ENCODE measurements at places on chromosomes 13 and 19.

DNA sequence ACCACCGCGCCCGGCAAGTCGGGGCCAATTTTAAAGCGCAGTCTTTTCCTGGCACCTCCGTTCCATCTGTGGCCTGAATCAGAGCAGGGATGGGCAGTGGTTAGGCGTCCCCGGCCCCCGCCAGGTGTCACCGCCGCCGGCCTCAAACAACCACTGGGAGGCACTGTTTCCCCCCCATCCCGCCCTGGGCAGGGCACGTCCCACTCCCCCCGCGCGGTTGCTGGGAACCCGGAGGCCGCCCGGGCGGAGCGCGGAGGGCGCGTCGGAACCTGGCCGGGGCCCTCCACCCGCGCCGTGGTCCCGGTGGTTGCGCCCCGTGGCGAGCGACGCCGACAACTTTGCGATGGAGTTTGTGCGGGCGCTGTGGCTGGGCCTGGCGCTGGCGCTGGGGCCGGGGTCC lies at the start of gene GRIN3B:
Gene GRIN3B (plus strand): TSS at position 325 of the 400 bp plus-strand sequence. CDS start 19 bp downstream, at position 344.
- no peak for DNase-seq

- DNase-seq = no peak
These were observed 16.1 kb upstream of the BCL3 start for GRCh38 chr19:44732235-44733014.

- no peak for DNase-seq
These were observed 12.3 kb downstream of the TSSK6 start for GRCh38 chr19:19502808-19503602.

DNA sequence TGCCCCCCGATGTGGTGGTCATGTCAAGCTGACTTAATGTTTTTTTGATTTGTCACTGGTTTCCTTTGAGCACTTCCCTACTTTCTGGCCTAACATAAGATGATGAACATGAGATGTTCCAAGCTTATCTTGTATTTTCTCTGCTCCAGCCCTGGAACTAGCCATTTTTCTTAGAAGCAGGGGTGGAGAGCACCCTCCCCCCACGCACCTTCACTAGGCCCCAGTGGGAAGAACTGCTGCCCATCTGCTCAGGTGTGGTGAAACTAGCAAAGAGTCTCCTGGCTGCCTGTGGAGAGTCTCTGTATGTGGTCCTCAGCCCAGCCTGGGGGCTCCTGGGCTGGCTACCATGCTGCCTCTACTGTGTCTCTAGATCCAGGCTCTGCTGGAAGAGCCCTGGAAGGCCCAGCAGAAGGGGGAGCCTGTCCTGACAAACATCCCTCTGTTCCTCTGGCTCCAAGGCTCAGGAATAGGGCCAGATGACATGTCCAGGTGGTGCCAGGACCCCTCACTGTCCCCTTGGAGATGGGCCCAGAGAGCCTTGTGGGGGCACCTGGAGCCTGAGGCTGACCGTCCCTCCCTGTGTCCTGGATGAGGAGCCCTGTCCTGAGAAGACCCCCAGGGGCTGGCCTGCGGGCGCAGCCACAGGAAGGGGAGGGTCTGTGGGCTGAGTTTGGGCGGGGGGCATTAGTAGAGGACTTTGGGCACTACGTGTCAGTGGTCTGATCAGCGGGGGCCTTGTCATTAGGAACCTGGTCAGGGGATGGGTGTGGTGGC lies 4.8 kb upstream of the ZNF14 start:
- no peak for DNase-seq

- no peak for DNase-seq
These were observed 2.6 kb downstream of the FGF9 start for GRCh38 chr13:21673539-21673788.

- no peak for DNase-seq
These were observed 829 bp downstream of the KCNC3 start for GRCh38 chr19:50328224-50328872.

DNA sequence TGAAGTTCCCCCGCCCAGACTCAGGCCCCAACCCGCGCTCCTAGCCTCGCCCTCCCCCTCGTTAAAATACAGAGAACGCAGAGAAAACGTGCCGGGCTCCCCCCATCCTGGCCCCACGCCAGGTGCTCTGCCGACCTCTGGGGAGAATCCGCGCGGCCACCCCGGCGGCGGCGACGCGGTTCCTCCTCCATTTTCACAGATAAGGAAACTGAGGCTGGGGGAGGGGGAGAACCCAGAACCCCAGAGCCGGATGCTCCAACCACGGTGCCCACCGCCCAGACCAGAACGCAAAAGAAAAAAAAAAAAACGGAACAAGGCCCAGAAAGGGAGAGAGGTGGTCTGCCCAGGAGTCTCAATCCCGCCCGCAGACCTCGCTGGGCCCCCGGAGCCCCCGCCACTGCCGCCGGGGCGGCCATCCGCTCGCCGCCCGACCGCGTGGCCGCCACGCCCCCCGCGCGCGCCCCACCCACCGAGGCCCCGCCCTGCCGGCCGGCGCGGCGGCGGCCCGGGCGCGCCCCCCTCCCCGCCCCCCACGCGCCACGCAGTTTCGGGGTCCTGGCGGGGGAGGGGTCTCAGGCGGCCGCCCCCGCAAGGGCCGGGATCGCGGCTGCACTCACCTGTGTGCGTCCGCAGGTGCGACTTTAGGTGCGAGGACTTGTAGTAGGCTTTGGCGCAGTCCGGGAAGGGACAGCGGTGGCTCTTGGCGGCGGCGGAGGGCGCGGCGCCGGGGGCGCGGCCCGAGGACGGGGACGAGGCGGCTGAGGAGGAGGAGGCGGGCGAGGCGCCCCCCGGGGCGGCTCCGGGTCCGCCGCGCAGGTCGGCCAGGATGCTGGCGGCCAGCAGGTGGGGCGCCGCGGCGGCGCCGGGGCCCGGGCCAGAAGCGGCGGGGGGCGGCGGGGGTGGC lies 703 bp downstream of the KLF16 start:
- DNase-seq = no peak

DNA sequence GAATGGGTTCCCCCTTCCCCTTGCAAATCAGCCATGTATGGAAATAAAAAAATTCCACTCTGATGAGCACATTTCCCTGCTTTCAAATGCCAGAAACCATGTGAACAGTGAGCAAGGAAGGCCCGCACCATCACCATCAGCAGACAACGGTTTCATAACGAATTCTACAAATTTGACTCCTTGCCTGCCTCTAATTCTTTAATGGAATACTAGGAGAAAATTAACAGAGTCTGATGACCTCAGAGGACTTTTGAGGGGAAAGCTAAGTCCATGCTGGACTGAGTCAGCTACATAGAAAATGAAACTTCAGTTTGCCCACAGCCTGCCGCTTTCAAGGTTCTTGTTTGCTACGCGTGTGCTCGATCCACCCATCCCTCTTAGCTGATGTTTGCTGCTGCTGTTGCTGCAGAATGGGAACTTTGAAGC lies 46.7 kb upstream of the KL start:
- DNase-seq = peak; percentile 45

DNA sequence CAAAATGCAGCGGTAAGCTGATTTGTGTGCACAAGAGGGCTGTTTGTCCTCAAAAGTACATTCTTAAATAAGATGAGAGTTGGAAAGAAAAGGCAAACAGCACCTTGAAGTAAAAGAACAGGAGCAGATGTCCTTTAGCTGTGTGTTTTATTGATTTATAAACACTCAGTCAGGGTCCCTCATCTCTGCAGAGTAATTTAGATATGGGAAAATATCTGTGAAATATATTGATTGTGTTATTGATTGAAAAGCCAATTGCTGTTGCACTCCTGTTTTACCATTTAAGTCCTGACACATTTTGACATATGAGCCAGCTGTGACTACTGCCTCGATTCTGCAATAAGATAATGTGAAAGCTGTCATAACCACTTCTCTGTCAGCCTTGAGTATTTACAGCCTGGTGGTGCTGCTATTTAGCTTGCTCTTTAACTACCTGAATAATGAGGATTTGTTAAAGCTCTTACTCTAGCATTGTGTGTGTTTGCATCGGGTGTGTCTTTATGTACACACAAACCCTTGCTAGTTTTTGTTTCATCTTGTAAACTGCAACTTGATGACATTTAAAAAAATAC lies 550.1 kb downstream of the DACH1 start:
- no peak for DNase-seq

GRCh38 chr19:18558604-18559003 lies 934 bp downstream of the KXD1 start:
- DNase-seq = no peak

DNA sequence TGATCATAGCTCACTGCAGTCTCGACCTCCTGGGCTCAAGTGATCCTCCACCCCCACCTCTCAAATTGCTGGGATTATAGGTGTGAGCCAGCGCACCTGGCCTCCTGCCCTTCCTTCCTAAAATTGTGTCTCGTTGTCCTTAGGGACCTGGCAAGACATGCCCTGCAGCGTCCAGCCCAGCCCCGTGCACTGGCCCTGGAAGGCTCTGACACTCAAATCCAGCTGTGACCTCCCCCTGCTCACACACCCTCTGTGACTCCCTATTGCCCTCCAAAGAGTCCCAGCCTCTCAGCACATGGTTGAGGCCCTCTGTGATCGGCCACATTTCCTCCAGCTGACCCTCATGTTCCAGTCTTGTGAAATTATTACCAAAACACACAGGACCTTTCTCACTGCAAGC lies 4.9 kb downstream of the MPV17L2 start:
- no peak for DNase-seq

DNA sequence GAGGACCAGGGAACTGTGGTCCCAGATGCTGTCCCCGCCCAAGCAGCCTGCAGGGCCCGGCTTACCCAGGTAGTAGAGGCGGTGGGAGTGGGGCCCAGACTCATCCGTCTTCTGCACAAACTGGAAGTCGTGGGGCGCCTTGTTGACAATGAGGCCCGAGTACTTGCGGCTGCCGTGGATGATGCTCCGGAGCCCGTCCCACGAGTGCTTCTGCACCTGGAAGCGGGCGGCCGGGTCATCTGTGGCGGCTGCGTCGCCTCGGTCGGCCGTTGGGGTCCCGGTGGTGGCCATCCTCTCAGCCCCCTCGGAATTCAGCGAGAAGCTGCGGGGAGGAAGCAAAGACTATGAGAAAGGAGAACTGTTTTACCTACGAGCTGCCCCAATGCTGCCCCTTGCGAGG lies 9.6 kb downstream of the DPP9 start:
- no peak for DNase-seq

DNA sequence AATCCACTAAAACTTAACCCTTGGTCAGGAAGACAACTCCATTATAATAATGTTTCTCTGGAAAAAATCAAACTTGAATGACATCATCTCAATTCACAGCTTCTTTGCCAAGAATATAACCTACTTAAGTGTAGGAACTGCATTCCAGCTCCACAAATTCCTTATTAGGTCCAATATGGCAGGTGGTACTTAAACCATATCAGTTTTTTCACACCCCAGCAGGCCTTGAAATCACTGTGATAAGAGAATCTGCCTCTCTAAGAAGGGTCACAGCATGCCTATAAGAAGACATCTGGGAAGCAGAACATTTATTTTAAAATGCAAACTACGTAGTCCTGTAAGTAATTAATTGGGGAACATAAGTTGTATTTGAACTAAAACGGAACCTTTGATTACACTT lies 687.8 kb downstream of the DIAPH3 start:
- no peak for DNase-seq

- DNase-seq = no peak
These were observed 9.9 kb downstream of the PPFIA3 start for GRCh38 chr19:49129238-49129583.

GRCh38 chr19:1408300-1409203 lies 1.2 kb downstream of the DAZAP1 start:
- peak; percentile 56 for DNase-seq

- DNase-seq = peak; percentile 38
These were observed 6.3 kb downstream of the ARRDC5 start for GRCh38 chr19:4896372-4896771.

- DNase-seq = no peak
These were observed 3.1 kb downstream of the PPP1R14A start for GRCh38 chr19:38252941-38253691.

DNA sequence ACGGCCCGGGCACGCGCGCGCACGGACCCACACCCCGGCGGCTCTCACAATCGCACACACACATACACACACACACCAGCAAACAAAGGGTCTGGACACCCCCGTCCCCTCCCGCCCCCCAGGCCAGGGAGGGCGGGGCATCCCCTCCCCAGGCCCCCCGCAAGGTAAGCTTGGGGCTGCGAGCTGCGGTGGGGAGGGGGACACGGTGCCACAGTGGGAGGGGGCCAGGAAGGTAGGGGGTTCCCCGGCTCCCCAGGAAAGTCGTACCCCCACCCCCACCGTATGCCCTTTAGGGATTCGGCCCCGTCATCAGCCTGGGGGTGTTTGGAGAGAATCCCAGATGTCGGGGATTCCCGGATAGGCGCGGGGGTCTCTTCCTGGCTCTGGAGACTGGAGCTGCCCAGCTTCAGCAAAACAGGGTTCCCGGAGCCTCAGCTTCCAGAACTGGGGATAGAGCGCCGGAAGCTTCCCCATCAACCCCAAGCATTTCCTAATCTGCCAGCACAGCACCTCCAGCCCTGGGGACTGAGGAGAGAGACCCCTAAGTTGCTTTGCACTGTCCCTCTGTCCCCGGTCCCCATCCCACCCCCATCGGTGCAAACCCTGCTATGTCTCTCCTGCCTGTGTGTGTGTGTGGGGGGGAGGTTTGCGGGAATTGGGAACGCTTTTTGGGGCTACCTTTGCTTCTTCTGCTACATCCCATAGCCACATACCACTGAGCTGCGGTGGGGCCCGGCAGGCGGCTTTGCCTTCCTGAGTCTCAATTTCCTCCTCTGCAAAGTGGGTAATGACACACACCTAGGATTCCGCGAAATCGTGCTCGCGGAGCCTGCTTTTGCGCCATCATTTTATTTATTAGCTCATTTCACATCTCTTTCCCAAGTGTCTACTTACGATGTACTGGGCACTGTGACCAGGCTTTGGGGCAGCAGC lies 1.8 kb upstream of the CDC37 start:
- DNase-seq = no peak

DNA sequence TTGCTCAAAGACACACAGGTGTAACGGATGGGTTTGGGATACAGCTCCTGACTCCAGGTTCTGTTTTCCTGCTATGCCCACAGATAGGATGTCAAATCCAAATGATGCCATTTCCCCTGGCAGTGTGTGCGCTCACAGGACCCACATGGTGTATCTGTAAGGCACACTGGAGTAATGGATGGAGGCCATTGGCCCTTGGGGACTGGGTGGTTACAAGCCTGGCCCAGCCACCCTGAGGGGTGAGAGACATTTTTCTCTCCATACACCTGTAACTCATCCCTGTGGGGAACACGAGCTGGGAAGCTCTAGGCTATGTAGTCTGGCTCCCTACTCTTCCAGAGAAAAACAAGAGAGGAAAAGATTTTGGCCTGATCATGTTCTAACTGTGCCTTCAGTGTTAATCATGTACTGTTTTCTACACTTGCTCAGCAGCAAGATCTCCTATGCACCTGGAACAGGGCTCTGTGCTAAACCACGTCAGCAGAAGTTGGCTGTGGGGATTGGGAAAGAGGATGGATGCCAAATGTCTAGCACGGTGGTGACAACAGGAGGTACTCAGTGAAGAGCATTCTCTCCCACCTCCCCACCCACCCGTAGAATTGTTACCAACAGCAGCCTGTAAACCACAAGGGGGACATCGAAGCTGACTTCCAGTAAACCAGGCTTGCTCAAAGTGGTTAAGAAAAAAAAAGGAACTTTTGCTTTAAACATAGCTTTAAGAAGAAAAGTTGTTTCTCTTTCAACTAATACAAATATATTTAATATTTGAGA lies 237.0 kb downstream of the LACC1 start:
- DNase-seq = peak; percentile 28

- peak; percentile 20 for DNase-seq
These were observed 12.9 kb downstream of the DPF1 start for GRCh38 chr19:38211151-38211591.

- DNase-seq = no peak
These were observed 10.1 kb upstream of the TIMM44 start for GRCh38 chr19:7953576-7953975.

- DNase-seq = peak; percentile 56
These were observed at the start of gene R3HDM4 for GRCh38 chr19:913080-913748. Gene R3HDM4, minus strand, starts transcription at chr19:913219. Its CDS starts 62 bp downstream, at chr19:913157.

All from fibroblast of lung (primary cell).